Left colon (tissue), 2 donors: ENCODE measurements at places on chromosomes 11 and 22. TPM values are rescaled to one million over a fixed set of nuclear protein-coding genes. Genes with fewer than 3 reads are reported as not detected.
A peak's percentile ranks its signal among the peaks of the same experiment; 100 is the strongest.

DNA sequence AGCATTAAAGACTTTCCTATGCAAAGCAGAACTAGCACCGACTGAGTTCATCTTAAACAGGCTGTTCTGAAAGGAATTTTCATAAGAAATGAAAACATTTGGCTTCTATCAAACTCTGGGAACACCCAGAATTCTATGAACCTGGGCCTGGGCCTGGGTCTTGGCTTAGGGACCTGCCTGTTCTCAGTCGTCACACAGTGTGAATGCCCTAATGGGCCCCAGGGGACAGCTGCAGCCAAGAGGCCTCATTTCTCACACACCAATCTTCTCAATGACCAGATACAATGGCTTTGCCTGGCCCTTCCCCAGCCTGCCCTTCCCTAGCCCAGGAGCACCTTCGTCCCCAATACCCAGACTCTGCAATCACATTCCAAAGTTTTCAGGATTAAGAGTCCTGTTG, 234.9 kb upstream of the ARHGAP20 start:
- no peak for DNase-seq

GRCh38 chr11:12790861-12791616, 116.8 kb downstream of the TEAD1 start:
- no peak for DNase-seq

DNA sequence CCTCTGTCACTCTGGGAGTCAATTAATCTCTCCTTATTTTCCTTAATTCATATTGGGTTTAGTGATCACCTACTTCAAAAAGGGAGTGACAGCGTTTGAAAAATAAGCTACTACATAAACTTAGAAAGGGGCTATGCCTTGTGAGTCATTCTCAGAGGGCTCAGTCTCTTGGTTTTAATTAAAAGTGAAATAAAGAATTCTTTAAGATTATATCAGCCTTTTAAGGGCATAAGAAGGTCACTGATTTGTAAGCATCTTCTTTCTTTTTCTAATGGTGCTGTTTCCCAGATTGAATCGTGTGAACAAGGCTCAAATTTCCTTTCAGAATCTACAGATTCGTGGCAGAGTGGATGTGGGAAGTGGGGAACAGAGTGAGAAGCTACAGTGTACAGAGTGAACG, 636.2 kb upstream of the CCDC90B start:
- no peak for DNase-seq

DNA sequence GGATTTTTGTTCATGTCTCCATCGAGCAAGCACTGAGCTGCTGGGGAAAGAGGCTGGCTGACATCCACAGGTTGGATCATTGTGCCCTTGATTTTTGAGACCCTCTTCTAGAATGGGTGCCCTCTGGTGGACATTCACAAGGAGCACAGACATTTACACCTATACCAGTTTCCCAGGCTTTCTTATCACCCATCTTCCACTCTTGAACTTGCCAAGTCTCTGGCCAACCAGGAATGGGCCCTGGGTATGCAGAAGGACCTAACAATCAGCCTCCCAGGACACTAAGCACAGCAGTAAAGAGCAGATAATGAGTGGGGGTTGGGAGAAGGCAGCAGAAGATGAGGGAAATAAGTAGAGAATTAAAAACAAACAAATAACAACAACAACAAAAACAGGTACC, 5.7 kb upstream of the INTS4 start:
- no peak for DNase-seq

DNA sequence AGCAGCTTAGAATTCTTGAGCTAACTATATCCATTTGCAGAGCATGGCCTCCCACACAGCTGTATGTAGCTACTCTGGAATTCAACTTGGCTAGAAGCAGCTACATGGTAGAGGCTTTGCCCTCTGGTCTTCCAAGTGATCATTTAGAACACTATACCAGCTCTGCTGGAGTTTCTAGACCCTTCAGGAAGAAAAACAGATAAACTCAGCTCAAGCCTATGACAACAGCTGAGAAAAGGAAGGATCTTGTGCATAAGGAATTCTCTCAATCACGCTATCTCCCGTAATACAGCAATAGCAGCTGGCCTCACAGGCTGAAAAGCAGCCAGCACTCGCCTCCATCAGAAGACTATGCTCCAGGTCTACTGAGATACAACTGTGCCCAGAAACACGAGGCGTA, 50.6 kb upstream of the APOA1 start:
- DNase-seq, result no peak

- no peak for DNase-seq
Measured at GRCh38 chr22:27418261-27418660, 383.3 kb downstream of the MN1 start.

DNA sequence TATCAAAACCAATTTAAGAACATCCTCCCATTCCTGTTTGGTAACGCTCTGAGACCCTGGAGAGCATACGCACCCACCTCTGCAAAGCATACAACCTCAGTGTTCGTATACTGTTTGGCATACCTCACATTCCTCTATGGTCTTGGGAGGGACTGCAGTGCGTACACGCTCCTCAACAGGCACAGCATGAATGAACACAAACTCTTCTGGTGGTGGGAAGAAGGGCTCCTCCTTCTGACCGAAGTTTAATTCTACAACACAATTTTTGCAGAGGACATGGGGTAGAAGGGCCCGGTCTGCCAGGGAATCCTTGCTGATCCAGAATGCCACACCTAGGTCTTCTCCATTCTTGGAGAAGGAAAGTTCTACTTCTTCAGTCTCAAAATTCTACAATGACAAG, 5.3 kb downstream of the HNRNPUL2 start:
- DNase-seq, result no peak

DNA sequence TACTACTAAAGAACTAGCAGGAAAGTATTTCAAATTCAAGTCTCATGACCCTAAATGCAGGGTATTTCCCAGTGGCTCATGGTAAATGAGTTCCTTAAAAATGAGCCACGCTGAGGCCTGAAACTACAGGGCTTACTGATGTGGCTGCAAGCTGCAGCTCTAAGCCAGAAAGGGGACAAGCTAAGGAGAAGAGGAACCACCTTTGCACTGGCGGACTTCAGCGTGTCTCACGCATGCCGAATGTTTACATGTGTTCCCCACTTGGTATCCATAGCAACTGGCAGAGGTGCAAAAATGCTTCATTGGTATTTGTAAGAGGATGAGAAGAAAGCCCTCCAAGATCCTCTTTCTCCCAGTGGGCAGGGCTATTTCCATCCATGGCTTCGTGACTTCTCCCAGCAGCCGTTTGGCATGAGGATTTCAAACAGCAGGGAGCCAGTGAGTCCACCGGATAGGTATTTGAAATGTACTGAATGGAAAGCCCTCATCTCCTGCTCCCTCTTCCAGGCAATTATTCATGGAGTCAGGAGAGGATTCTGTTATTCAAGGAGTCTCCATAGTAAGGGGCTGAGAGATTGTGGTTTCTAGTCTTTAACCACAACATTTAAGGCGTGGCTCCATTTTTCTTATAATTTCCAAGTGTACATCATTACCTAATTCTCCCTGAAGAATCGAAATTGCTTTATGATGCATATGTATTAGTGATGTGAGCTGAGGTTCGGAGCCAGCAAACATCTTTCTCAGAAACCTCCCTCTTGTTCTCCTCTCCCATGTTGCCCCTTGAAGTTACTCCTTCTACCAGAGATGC, 55.3 kb upstream of the CD44 start:
- peak; percentile 69 for DNase-seq

DNA sequence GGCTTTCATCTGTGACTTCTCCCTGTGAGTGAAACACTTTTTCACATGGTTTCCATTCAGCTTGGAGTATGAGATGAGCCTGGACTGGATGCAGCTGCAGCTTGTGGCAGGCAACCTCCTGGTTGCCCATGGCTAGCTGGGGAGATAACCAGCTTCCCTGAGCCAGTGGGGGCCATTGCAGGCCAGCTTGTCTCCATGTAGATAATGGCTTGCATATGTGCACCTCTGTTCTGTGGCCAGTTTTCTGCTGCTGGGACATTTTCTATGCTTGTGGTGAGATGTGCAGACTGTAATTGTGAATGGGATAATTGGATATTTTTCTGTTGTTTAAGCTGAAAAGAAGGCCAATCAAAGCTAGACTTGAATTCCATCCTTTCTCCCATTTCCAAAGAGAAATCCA, 38.5 kb downstream of the INSC start:
- DNase-seq, result no peak

GRCh38 chr11:100719809-100720221, 32.7 kb downstream of the ARHGAP42 start:
- peak; percentile 61 for DNase-seq

DNA sequence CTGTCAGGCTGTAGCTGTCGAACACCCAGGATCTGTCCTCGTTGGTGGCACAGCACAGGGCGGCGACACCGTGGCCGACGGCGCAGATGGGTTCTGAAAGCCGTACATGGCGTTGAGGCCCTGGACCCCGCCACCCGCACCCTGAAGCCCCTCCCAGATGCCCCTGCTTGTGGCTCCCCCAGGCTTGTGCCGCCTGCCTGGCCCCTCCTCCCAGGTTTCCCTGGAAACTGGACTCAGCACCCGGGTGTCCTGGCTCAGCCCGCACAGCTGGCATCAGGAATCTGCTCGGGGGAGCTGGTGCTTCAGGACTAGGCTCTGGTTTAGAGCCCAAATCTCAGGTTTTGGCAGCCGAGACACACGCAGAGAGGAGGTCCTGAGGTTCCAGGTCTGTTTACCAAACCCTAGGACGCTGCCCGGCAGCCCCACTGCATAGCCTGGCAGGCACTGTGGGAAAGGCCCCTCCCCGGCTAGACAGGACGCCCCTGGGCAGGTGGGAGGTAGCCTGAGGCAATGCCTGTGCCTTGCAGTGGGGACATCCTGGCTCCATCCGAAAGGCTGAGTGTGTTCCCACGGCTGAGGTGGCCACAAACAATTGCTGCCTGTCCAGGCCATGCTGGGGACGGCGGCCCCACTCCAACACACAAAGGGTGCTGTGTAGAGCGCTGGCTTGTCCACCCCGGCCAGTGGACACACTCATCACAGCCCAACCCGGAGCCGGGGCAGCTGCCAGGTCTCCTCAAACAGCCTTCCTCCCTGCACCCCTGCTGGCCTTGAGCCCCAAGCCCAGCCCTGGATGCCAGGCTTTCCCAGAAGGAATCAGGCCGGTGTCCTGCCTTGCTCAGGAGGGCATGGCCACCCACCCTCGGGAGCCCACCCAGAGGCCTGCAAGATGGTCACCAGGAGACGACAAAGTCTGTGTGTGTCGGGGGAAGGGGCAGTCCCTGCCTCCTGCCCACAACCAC, 4.6 kb downstream of the GATD1 start:
- DNase-seq, result no peak

DNA sequence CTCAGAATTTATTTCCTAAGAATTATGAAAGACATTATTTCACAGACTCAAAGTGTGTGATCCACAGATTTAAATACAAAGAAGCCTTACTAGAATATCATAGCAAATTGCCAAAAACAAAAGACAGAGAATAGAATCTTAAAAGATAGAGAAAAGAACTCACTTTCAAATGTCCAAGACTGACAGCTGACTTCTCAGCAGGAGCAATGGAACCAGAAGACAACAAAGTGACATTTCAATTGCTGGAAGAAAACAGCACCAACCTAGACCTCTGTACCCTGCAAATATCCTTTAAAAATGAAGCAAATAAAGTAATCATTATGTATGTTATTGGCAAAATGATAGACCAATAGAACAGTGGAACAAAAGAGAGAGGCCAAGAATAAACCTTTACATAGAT, 109.2 kb downstream of the TTC17 start:
- DNase-seq, result no peak

GRCh38 chr22:20577045-20577444, 69.6 kb downstream of the MED15 start:
- no peak for DNase-seq

DNA sequence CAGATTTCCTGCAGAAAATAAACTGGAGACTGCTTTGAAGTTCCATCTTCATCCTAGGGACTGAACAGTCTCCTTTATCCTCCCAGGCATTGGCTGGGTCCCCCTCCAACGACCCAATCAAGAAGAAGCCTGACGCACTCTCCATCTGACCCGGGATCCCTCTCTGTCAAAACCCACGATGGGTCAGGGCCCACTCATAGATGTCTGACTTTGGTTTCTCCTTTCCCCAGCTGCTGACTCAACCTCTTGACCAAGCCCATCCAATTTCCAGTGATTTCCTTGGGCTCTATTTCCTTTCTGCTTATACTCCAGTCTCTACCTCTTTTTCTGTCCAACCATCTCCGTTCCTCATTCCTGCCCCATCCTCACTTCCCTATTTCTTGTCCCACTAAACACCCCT, 189.7 kb downstream of the MIAT start:
- no peak for DNase-seq

GRCh38 chr11:11836676-11837231, 5.0 kb upstream of the USP47 start:
- DNase-seq, result no peak

GRCh38 chr11:47449541-47449940, 605 bp upstream of the RAPSN start:
- DNase-seq, result no peak

GRCh38 chr22:46609724-46610201, 10.4 kb upstream of the GRAMD4 start:
- DNase-seq, result peak; percentile 53

Gene OR8G1
- not detected for total RNA-seq

Gene KLHL35
- total RNA-seq, result not detected

Gene OR10D3
- total RNA-seq, result not detected

Gene TUBGCP6
- total RNA-seq, result 31.6 TPM

Gene CALCA
- not detected for total RNA-seq
